Activated T-helper 1 cell treated with anti-CD3 and anti-CD28 coated beads, Interleukin-2, amount 50 U/mL, for 16 hours (primary cell): ENCODE measurements at places on chromosomes 5 and 9.

DNA sequence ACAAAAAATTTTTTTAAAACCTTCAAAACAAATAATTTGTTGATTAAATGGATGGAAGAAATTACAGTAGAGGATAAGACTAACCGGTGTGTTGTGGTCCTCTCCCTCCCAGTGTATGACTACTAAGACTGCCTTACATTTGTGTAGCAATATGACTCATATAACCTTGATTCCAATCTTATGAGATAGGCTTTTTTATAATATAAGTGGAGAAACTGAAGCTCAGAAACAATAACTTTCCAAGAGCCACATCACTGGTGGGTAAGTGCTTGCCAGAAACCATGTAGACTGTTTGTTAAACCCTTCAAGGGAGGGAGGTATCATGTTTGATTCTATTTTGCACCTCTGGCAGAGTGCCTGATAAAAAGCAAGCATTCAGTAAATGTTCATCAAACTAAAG is 47.5 kb downstream of the NLN start:
- no peak for DNase-seq

GRCh38 chr5:15545082-15545481 is 45.1 kb downstream of the FBXL7 start:
- DNase-seq: no peak

DNA sequence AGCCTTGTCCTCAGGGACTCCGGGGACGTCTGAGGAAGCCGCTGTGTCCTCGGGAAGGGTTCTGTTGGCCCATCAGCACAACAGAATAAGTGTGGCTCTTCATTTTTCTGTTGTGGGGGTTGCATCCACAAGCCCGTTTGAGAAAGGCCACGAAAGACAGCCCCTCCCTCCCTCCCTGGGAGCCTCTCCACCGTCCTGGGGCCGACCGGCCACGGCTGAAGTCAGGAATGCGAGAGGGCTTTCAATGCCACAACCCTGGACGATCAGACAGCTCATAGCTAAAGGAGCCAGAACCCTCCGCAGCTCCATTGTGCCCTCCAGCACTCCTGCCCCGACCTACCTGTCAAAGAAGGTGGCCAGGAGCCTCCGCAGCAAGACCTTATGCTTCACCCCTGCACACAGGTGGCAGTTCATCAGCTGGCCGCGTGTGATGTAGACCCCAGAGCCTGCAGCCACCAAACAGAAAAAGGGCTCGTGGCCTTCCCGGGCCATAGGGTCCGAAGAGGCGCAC is 52.4 kb upstream of the UBAC1 start:
- no peak for DNase-seq

- no peak for DNase-seq
These were observed 558.4 kb downstream of the BNC2 start for GRCh38 chr9:16312116-16312515.

GRCh38 chr5:633501-633955 is 21.4 kb downstream of the CEP72 start:
- no peak for DNase-seq

- DNase-seq: no peak
These were observed 117.4 kb downstream of the NPR3 start for GRCh38 chr5:32828492-32828891.

GRCh38 chr5:28542987-28543386 is 1504.6 kb upstream of the CDH9 start:
- DNase-seq: no peak
